Osteoblast (primary cell): ENCODE measurements at places on chromosomes 1 and 21. TPM values are rescaled to one million over a fixed set of nuclear protein-coding genes. Genes with fewer than 3 reads are reported as not detected.

VCAM1 gene
- 382 and 511 TPM in 2 replicates for total RNA-seq

TCP10L gene
- total RNA-seq, result 0.72 TPM in 1 of 2 replicates, not detected in the other

DNAJC8 gene
- 60.1 and 63.4 TPM in 2 replicates for total RNA-seq

LIPI gene
- total RNA-seq, result not detected in 2 replicates

GRCh38 chr21:45768011-45768739, 124.7 kb downstream of the PCBP3 start:
- no peak overlapping the region for H3K27ac ChIP-seq
- no peaks in the 10 kb centered on the region for H3K27me3 ChIP-seq
- no peaks in the 10 kb centered on the region for H3K36me3 ChIP-seq
- H3K4me1 ChIP-seq, result peaks cover 9% of the 10 kb centered on the region
- no peak overlapping the region for H3K4me3 ChIP-seq
- peak; percentile 74 for DNase-seq

- H3K36me3 ChIP-seq, result no peaks in the 10 kb centered on the region
- peaks cover 10% of the 10 kb centered on the region for H3K4me1 ChIP-seq
- no peak for DNase-seq
- no peak overlapping the region for H3K4me3 ChIP-seq
- no peak overlapping the region for H3K27ac ChIP-seq
- H3K27me3 ChIP-seq, result no peaks in the 10 kb centered on the region
These were observed 96.8 kb downstream of the LACTBL1 start for GRCh38 chr1:22875841-22876240.

GRCh38 chr1:167465743-167466142, 52.6 kb downstream of the CD247 start:
- H3K27ac ChIP-seq, result no peak overlapping the region
- peaks cover 11% of the 10 kb centered on the region for H3K27me3 ChIP-seq
- H3K4me1 ChIP-seq, result no peaks in the 10 kb centered on the region
- no peaks in the 10 kb centered on the region for H3K36me3 ChIP-seq
- no peak for DNase-seq

DNA sequence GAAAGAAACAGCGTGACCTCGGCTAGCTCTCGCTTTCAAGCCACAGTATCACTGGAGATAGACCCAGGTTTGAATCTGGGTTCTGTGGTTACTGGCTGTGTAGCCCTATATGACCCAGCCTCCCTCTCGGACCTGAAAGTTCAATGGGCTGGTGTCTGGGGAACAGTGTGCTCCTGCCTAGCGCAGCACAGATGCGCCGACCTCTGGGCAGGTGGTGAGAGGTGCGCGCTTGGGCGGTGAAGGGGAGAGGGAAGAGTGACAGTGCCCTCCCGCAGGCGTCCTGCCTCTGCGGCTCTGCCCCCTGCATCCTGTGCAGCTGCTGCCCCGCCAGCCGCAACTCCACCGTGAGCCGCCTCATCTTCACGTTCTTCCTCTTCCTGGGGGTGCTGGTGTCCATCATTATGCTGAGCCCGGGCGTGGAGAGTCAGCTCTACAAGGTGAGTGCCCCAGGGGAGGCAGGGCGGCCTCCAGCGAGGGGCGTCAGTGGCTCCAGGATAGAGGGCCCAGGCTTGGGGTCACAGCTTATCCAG, 10.5 kb downstream of the SERINC2 start:
- peaks cover 13% of the 10 kb centered on the region for H3K4me1 ChIP-seq
- no peak overlapping the region for H3K27ac ChIP-seq
- no peaks in the 10 kb centered on the region for H3K27me3 ChIP-seq
- H3K36me3 ChIP-seq, result peaks cover 29% of the 10 kb centered on the region
- no peak for DNase-seq
- no peak overlapping the region for H3K4me3 ChIP-seq

- no peak overlapping the region for H3K4me3 ChIP-seq
- H3K36me3 ChIP-seq, result no peaks in the 10 kb centered on the region
- DNase-seq, result no peak
- H3K27me3 ChIP-seq, result no peaks in the 10 kb centered on the region
- no peak overlapping the region for H3K27ac ChIP-seq
These were observed 33.6 kb downstream of the RGS8 start for GRCh38 chr1:182650678-182651338.

- no peak for DNase-seq
- no peak overlapping the region for H3K4me3 ChIP-seq
- H3K27me3 ChIP-seq, result no peaks in the 10 kb centered on the region
- no peak overlapping the region for H3K27ac ChIP-seq
- H3K36me3 ChIP-seq, result no peaks in the 10 kb centered on the region
- no peaks in the 10 kb centered on the region for H3K4me1 ChIP-seq
These were observed 397.2 kb downstream of the OMA1 start for GRCh38 chr1:58149271-58149812.

GRCh38 chr21:26449161-26449560, 123.9 kb downstream of the CYYR1 start:
- peaks cover 31% of the 10 kb centered on the region for H3K4me1 ChIP-seq
- peak overlapping the region; percentile 76 for H3K27ac ChIP-seq
- H3K36me3 ChIP-seq, result no peaks in the 10 kb centered on the region
- H3K4me3 ChIP-seq, result peak overlapping the region; percentile 34
